ENCODE measurements at places on chromosomes 3 and 15.

GRCh38 chr3:42830437-42831320, 21.4 kb downstream of the ACKR2 start:
- DNase-seq, result no peak

DNA sequence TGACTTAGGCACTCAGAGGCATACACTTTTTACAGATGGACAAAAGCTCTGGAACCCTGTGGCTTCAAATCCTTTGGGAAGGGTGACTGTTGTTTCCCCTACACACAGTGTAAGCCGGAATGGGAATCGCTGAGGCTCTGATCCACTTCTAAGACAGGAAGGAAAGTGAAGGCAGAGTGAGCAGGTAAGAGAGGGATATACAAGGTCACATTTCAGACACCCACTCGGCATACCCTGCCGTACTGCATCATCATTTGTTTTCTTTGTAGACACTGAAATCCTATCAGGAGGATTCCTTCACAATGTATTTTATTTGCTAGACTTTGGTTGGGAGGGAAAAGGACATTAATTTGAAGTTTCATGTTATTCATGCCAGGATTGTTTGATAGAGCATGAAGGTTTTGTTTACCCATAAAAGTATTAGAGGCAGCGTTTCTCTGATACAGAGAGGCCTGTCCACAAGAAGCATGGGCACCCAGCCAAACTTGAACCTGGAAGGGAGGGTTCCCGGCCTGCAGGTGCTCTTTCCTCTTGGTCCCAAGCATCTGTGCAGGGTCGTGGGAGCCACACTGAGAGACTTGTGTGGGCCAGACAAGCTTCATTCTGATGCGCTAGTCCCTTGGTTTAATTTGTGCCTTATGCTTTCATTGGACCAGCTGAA, 21.9 kb upstream of the POLR2M start:
- DNase-seq, result no peak

DNA sequence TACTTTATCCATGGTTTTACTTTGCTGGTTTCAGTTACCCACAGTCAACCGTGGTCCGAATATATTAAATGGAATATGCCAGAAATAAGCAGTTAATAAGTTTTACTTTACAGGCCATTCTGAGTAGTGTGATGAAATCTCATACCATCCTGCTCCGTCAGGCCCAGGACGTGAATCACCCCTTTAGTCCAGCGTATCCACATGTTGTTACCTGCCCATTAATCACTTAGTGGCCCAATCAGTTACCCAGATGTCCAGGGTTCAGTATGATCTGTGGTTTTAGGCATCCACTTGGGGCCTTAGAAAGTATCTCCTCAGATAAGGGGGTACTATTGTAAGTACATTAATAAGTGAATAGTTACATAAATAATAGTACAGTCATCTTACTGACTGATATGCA, 88.0 kb downstream of the TTBK2 start:
- no peak for DNase-seq

- DNase-seq, result no peak
Observed at GRCh38 chr3:183564046-183564445, 8.5 kb upstream of the KLHL6 start.

DNA sequence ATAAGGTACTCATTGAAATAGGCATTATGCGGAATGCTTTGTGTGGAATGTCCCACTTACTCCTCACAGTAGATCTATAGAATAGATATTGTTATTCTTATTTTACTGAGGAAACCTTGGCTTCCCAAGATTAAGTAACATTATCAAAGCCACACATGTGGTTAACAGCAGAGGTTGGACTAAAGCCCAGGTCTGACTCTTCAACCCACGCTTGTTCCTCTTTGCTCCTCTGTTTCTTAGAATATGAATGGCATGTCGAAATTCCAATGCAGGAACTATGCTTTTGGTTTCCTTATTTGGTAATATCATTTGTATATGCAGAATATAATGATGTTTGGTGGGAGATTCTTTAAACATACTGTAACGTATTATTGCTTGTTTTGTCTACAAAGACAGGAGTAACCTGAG, 818.8 kb upstream of the LMCD1 start:
- no peak for DNase-seq

GRCh38 chr3:188558343-188559071, 404.6 kb downstream of the LPP start:
- DNase-seq, result no peak

GRCh38 chr15:41435037-41435786, 18.3 kb downstream of the RTF1 start:
- no peak for DNase-seq

DNA sequence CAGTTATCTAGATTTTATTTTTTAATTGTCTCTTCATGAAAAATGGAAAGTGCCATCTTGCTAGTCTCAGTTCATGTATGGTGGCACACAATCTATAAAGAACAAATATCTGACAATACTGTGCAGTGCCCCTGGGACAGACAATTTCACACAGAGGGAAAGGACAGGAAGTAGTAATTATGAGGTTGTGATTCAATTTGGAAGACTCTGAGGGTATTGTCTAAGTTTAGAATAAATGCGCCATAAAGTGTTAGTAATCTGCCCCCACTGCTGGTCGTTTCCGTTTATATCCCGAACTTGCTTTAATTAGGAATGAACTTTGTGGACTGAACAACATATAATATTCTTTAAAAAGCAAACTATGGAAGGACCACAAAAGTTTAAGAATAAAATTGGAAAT, 196.4 kb upstream of the SLC24A5 start:
- DNase-seq, result no peak

DNA sequence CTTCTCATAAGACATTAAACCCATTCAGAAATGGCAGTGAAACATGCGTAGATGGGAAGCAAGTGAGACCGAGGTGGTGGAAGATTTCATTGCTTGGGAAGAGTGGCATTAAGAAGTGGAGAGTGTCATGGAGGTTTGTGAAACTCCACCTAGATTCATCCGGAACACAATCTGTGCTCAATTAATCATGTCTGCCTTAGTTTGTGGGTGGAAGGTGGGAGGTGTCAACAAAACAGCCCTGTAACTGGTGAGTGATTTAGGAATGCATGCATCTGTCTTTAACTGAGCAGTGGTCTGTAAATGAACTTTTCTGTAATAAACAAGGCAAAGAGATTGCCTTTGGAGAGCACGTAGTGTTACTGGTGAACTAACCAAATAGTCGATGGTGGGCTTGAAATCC, 113.7 kb downstream of the WNT5A start:
- no peak for DNase-seq

DNA sequence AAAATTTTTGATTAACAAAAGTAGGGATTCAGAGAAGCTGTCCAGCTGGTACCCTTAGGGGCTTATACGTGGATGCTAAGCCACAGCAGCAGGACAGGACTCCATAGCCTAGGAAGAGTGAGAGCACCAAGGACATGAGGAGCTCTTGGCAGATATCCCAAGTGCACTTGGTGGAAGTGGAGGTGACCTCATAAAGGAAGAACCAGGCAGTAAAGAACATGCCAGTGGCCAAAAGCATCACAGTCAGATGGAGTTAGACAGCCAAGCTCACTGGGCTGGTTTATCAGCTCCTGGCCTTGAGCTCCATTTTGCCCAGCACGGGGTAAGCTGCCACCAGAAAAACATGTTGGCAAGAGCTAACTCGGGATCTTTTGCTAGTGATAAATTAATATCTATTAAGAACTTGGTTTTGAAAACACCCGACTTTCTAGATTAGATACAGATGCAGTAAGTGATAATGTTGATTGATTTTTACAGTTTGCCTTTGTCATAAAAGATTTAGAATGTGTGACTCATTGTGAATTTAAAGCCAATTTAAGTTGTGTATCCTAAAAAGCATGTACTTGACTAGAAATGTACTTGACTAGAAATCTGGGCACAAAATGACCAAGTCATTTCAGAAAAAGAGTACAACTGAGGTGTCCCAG, 108.0 kb downstream of the CMSS1 start:
- no peak for DNase-seq

DNA sequence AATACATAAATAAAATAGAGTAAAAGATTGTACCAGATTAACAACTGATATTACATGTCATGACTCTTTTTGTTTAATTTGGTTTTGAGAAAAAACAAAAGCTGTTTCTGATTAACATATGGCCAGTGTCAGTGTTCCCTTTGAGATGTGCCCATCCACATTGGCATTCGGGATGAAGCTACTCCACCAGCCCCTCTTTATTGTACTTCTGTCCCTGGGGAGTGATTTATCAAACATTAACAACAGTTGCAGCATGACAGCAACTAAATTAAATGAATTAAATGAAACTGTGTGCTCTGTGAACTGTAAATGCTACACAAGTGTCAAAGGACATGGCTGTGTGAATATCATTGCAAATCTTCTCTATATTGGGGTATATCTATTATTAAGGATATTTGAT, 25.9 kb upstream of the MTMR10 start:
- DNase-seq, result no peak

DNA sequence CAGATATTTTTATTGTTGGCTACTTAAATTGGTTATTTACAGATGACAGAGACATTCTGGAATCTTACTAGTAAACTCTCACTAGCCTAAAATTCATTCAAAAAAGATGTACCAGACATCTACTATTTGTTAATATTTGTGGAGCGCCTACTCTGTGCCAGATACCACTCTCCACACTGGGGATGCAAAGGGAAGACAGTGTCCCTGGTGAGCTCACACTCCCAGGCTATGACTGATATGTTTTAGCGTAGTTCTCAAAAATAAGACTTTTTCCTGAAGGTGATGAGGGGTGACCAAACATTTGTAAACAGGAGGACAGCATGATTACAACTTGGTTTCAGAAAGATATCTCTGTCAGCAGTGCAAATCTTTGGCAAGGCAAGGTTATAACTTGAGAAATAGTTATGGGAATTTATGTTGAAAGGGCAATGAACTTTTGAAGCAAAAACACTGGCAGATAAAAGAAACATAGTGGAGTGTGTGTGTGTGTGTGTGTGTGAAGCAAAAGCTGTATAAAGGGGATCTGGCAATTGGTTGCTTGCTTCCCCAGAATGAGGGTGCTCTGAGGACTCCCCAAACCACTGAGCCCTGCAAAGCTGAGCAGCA, 51.2 kb downstream of the HACD2 start:
- no peak for DNase-seq

DNA sequence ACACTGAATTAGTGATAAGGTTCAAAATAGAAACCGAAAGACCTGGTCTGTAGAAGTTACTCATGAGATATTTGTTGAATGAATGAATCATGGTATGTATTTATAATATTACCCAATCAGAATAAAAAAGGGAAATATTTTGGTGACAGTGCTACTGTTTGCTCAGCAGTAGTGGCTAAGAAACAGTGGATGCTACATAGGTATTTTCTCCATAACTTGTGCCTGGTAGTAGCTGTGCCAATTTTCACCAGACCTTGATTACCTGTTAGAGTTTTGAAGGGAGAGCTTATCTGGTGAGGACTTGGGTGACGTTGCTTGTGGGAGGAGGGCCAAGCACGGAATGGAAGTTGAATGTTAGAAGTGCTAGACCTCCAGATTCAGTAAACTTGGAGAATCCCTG, 14.3 kb downstream of the LIMD1 start:
- DNase-seq, result no peak

GRCh38 chr15:85443046-85443445, 62.6 kb downstream of the AKAP13 start:
- no peak for DNase-seq

DNA sequence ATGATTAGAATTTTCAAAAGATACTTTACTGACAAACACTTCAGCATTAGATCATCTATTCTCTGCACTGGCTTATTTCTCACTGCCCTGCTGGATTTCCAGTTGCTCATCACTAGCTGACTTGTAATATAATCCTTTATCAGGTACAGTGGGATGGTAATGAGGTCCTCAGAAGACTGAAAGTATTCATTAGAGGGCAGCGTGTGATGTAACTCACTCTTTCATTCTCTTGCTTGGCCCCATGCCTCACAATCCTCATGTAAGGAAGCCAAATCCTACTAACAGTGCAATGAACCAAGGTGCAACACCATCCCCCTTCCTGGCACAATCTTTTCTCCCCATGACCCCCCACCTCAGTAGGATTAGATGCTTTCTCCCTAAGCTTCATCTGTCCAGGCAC, 289.9 kb downstream of the CTNNB1 start:
- DNase-seq, result no peak

- no peak for DNase-seq
Observed at GRCh38 chr3:103977417-103977816, 1389.3 kb upstream of the ALCAM start.

GRCh38 chr15:95758851-95759250, 571.6 kb upstream of the NR2F2 start:
- no peak for DNase-seq

GRCh38 chr3:120418446-120418845, 32.3 kb downstream of the FSTL1 start:
- DNase-seq, result no peak

GRCh38 chr15:38085114-38085513, 150.7 kb downstream of the TMCO5A start:
- no peak for DNase-seq

DNA sequence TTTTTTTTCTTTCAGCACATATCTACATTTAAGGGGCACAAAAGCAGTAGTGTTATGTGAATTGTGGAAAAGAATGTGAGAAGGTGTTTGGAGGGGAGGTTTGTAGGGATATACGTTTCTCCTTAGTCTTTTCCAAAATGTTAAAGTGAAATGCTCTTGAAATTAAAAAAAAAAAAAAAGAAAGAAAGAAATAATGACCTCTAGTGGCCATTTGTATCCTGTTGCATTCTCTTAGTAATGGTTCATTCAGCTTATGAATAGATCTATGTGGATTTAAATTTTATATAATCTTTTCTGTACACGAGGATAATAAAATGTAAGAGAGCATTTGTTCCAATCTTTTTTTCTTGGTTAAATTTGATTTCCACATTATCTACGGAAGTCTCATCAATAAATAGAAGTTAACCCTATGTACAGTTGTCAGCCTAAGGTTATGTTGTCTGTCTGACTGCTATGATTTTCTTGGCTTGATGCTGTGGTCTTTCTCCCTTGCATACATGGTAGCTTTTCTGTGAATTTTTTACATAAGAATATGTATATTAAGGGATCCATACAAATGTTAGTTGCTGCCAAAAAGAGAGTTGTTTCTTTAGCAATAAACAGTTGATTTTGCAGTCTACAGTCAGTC, 1.7 kb downstream of the P2RY13 start:
- no peak for DNase-seq

- DNase-seq, result no peak
Observed at GRCh38 chr15:24856397-24857390, 98.1 kb upstream of the SNRPN start.

GRCh38 chr15:32844118-32844711, 126.4 kb downstream of the GREM1 start:
- no peak for DNase-seq

- DNase-seq, result no peak
Observed at GRCh38 chr15:96351761-96352603, 21.5 kb downstream of the NR2F2 start.

- DNase-seq, result no peak
Observed at GRCh38 chr3:23944007-23944783, 891 bp upstream of the NR1D2 start.
